ENCODE measurements at places on chromosomes 11 and 22.

DNA sequence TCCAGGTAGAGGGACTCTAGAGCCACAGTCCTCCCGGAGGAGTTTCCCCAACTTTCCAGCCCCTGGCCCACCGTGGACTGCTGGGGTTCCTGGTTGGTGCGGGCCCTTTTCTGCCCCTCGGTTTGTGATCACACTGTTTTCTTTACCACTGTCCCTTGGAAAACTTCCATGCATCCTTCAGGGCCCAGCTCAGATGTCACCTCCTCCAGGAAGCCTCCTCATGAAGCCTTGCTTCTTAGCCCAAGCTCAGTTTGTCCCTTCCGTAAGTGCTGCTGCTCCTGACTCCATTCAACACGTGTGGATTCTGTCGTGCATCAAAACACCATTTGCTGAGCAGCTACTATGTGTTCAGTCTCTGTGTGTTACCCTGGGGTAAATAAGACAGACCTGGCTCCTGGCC is 15.9 kb upstream of the TPCN2 start:
- no peak for DNase-seq

DNA sequence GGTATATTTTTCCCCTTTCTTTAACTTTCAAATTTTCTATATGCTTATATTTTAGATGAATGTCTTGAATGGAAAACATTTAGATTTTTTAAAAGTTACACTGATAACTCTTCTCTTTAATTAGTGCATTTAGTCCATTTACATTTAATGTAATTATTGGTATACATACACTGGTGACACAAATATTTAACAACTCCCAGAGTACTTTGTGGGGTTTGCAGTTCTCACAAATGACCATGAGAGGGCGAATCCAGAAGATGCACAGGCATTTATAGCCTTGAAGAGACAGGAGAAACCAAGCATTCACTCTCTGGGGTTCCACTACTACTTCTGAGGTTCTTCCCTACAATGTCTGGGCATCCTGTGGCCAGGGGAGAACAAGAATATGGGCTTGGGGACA is 125.1 kb downstream of the TIMP3 start:
- no peak for DNase-seq

- DNase-seq: no peak
Measured at GRCh38 chr11:57071829-57072228, 83.1 kb downstream of the OR5AK2 start.

GRCh38 chr22:27853424-27853823 is 51.9 kb upstream of the MN1 start:
- DNase-seq: no peak

GRCh38 chr11:12979928-12980689 is 29.0 kb upstream of the RASSF10 start:
- DNase-seq: no peak

DNA sequence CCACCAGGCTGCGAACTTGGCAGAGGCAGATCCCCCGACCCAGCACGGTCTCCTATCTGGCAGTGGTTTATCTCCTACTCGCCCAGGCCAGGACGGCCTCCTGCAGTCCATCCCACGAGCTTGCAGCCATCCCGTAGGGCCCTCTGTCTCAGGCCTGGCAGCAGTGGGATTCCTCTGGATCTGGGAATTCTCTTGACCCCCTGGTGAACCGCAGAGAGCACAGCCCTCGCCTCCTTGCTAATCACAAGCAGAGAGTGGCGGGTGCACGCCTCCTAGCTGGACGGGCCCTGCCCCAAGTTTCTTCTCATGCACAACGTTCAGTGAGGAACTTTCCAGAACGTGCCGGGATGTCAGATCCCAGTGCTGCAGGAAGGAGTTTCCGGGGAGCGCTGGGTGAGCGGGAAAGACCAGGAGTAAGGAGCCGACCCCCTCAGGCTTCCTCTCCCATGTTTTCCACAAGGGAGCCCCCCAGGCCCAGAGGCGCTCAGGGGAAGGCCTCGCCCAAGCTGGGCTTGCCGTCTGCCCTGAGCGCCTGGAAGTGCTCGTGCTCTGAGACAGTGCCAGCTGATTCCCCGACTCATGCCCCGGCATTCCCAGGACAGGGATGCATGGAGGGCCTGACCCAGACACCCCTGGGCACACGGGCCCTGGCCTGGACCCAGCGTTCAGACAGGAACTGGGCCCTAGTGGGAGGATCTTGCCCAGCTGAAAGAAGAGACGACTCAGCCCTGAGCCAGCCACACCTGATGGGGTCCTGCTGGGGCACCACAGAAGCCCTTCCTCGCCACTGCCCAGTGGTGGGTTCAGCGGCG is 24.6 kb downstream of the IGF2 start:
- no peak for DNase-seq

- no peak for DNase-seq
Measured at GRCh38 chr11:2542406-2542805, 97.6 kb downstream of the KCNQ1 start.

GRCh38 chr11:70725278-70725677 is 326.9 kb downstream of the CTTN start:
- DNase-seq: no peak

DNA sequence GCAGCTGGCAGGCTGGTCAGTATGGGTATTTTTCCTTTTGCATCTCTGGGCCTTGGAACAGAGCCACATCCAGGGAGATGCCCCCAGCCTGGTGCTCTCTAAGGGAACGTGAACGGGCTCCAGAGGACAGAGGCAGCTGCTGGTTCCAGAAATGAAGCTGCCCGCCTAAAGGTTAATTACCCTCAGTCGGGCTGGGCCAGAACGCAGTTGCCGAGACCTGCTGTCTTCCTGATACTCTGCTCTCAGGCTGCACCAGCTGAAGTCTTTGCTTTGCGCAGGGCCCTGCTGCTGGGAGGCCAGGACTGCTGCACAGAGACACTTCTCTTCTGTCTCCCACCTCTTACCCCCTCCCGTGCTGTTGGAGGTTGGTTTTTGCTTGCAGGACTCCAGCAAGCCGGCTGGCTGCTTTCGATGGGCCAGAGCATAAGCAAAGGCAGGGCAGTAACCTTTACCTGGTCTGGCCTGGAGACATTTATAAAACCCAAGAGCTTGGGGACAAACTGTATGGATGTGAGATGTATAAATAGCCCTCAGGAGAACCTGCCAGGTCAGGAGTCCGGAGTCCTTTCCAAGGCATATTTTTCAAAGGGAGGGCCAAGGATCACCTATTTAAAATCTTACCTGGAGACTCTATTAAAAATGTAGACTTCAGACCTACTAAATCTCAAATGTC is 197.1 kb downstream of the GRIK4 start:
- DNase-seq: no peak

DNA sequence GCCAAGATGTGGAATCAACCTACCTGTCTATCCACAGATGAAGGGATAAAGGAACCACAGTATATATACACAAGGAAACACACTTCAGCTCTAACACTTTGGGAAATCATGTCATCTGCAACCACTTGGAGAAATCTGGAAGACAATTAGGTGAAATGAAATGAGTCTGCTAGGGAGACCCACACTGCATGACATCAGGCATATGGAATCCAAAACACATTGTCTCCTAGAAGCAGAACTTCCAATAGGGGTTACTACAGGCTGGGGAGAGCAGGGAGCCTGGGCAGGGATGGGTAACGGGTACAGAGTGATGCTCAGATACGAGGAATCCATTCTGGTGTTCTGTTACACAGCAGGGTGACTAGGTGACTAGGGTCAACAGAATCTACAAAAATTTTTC is 18.3 kb downstream of the RGL4 start:
- no peak for DNase-seq

DNA sequence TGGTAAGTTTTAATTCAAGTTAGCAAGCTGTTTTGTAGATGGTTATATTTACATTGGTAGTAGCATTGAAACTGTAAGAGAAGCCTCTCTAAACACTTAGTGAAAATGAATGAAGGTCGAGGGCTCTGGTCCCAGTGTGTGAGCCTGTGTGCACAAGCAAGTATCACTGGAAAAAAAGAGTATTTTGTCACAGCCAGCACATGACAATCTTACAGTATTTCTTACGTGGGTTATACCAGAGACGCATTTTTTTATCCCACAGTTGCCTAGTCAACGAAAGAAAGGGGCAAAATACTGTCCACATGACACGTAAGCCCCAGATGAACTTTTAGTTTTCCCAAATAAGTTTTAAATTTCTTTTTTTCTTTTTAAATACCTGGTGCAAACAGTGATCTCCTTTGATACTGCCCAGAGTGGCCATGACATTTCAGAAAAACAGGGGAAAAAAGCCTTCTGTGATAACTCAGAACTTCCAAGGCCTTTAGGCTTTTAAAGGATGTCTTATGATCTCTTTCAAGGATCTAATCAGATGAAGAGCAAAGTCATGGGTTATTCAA is 23.5 kb downstream of the RAB38 start:
- DNase-seq: no peak

- no peak for DNase-seq
Measured at GRCh38 chr22:39571538-39571937, 985 bp downstream of the CACNA1I start.

- peak; percentile 94 for DNase-seq
Measured at GRCh38 chr11:86719781-86720463, 47.5 kb upstream of the ME3 start.

DNA sequence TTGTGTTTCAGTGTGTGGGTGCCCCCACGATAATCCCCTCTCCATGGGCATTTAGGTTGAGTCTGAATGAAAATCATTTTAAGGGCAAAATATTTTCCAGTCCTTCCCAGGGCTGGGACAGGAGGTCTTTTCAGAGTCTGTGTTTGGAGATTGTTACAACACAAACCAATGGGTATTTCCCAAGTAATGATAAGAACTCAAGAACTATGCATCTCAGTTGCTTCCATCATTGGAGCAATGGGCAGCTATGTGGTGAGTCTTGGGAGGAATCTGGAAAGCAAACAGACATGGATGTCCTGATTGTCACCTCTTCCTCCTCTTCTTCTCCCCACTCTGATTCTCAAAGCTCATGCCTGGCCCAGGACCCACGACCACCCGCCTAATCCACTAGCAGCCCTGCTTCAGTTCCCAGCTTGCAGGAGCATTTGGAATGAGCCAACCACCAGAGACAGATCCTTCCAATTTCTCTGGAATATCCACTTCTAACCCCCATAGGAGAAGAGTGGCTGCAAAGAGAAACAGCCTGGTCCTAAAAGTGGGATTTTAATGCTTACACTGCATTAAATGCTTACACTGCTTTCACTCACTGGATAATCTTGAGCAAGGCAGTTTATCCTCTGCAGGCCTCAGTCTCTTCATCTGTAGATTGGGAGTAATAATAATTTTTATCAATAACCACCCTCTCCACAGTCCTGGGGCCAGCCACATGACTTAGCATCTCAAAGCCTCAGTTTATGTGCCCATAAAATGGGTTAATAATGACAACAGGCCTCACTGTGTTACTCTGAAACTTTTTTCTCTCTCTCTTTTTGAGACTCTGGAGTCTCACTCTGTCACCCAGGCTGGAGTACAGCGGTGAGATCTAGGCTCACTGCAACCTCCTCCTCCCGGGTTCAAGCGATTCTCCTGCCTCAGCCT is 404.3 kb downstream of the MN1 start:
- no peak for DNase-seq

DNA sequence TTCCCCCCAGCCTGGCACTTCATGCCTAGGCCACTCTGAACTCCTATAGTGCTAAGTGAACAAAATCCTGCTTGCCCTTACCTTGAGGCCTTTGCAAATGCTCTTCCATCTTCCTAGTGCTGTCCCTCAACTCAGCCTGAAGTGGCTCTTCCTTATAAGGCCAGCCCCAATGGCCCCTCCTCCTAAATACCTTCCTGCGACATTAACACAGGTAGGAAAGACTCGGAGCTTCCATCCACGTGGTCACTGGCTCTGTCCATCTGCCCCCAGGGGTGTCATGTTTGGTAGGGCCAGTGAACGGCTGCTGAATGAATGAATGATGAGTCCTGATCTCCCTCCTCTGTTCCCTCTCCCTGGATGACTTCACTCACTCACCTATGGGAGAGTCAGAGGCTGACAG is 4.2 kb downstream of the PDE2A start:
- no peak for DNase-seq

- DNase-seq: no peak
Measured at GRCh38 chr22:17007852-17008731, at the start of gene GAB4. GAB4 (minus strand) TSS chr22:17008222; CDS start chr22:17008114, 108 bp downstream.

DNA sequence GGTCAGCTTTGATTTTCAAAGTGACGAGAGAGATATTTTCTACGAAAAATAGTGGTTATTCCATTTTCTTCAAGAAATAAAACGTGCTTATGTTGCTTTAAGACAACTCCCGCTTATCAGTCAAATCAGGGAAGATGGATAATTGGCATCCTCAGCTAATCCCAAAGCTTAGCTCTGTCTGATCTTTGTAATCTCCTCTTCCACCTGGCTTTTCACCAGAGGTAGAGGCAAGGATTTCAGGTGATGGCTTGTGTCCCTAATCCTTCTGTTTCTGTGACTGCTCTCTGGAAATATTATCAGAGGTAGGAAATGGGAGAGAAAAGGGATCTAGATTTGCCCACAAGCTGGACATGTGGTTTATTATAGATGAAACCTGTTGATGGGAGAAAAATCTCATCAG is 78.9 kb downstream of the DBX1 start:
- DNase-seq: no peak

GRCh38 chr11:100151944-100152343 is 535.1 kb upstream of the ARHGAP42 start:
- no peak for DNase-seq

GRCh38 chr11:44266056-44266780 is 43.7 kb downstream of the ALX4 start:
- no peak for DNase-seq

DNA sequence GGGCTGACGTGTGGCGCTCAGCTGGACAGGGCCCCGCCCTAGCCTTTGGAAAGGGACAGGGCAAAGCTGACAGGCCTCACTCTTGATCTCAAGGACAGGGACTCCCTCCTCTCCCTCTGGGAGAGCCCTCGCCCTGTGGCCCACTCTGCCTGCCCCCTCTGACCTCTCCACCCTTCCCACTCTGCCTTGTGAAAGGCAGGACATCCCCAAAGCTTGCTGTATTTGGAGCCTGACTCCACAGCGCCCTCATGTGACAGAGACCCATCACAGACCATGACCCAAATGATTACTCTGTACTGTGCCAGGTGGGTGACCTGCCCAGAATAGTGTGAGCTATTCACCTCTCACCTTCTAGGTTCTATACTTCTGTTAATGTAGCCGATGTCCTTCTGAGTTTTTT is 18.8 kb downstream of the P2RY2 start:
- no peak for DNase-seq

GRCh38 chr22:43266076-43266475 is 77.1 kb downstream of the SCUBE1 start:
- DNase-seq: no peak

DNA sequence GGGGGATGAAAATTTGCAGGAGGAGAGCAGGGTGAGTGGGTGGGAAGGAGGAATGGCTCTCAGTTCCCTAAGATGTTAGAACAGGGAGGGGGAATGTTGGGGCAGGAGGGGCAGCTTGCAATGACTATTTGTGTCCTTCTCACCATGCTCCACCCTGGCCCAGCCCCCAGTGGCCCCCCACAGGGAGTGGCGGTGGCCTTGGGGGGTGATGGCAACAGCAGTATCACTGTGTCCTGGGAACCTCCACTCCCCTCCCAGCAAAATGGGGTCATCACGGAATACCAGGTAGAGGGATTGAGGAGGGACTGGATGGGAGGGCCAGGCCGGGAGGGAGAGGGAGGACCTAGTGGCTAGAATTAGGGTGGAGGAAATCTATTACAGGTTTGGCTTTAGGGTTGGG is 10.2 kb downstream of the ROBO3 start:
- DNase-seq: no peak

GRCh38 chr11:130199792-130200191 is 40.2 kb downstream of the ST14 start:
- DNase-seq: no peak

GRCh38 chr22:44355716-44356070 is 42.9 kb upstream of the SHISAL1 start:
- no peak for DNase-seq

- no peak for DNase-seq
Measured at GRCh38 chr11:71963468-71963867, 34.6 kb downstream of the RNF121 start.

- no peak for DNase-seq
Measured at GRCh38 chr11:34680918-34681586, 60.2 kb downstream of the EHF start.

All from muscle of back (tissue), 13 donors.